C1 segment of cervical spinal cord (tissue), 14 donors: ENCODE measurements at places on chromosomes 3 and 15.

GRCh38 chr15:67820992-67821783, 4.1 kb upstream of the SKOR1 start:
- DNase-seq: no peak

- no peak for DNase-seq
Measured at GRCh38 chr3:105235221-105235620, 131.5 kb upstream of the ALCAM start.

GRCh38 chr3:129602730-129603560, 3.5 kb downstream of the PLXND1 start:
- no peak for DNase-seq

DNA sequence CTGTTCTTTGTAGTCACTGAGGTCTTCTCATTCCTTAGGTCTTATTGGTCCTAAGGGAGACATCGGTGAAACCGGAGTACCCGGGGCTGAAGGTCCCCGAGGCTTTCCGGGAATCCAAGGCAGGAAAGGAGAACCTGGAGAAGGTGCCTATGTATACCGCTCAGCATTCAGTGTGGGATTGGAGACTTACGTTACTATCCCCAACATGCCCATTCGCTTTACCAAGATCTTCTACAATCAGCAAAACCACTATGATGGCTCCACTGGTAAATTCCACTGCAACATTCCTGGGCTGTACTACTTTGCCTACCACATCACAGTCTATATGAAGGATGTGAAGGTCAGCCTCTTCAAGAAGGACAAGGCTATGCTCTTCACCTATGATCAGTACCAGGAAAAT, 11.6 kb downstream of the ADIPOQ start:
- no peak for DNase-seq

DNA sequence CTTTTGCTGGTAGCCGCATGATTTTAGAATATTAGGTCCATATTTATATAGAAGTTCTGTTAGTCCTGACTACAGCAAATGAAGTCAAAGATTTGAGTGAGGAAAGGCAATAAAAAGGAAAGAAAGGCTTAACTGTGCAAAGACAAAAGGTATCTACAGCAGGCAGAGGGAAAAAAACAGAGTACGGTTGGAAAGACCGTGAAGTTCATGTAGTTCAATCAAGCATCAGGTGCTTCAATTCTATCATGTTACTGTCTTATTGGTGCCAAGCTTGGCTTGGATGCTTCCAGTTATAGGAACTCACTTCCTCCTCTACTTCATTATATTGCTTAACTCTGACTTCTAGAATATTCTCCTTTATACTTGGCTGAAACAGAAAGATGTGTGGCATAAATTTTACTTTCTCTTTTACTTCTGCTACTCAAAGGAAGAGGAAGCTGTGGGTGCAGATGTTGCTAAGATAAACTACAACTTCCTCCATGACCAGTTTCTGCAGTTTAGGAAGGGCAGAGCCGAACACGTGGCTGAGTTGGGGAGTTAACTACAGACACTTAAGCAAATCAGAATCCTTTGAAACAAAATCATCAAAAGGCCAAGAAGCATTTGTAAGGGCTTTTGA, 72.6 kb upstream of the ZBED2 start:
- no peak for DNase-seq

- no peak for DNase-seq
Measured at GRCh38 chr15:31387479-31388118, 61.0 kb downstream of the KLF13 start.

GRCh38 chr3:174937478-174937877, 78.3 kb downstream of the NAALADL2 start:
- DNase-seq: no peak

DNA sequence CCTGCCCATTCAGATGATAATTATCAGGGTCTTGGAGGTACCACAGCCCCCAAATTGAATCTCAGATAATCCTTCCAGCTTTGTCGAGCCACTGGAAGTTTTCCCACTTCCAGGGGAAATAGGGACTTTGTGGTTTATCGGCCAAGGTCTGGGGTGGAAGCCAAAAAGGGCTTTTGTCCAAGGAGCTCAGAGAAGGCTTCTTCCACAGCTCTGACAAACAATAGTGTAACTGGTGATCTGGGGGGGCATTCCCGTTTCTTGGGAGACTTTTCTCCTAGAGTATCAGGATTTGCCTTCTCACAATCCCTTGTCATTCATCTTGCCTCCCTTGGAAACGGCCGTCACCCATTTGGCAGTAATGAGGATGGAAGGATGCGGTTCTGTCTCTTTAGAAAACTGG, 18.4 kb downstream of the SRGAP3 start:
- no peak for DNase-seq
